COR-L47 (cell line): ENCODE measurements at places on chromosomes 3 and 15.

DNA sequence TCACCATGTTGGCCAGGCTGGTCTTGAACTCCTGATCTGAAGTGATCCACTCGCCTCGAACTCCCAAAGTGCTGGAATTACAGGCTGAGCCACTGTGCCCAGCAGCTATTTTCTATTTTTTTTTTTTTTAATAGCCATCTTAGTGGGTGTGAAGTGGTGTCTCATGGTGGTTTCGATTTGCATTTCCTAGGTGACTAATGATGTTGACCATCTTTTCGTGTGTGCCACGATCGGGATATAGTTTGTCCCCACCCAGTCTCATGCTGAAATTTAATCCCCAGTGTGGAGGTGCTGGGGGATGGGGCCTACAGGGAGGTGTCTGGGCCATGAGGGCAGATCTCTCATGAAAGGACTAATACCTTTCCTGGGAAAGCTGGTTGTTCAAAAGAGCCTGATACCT is 41.8 kb upstream of the MUC13 start:
- no peak for DNase-seq

GRCh38 chr3:90010341-90010740 is 902.9 kb downstream of the EPHA3 start:
- DNase-seq: no peak

DNA sequence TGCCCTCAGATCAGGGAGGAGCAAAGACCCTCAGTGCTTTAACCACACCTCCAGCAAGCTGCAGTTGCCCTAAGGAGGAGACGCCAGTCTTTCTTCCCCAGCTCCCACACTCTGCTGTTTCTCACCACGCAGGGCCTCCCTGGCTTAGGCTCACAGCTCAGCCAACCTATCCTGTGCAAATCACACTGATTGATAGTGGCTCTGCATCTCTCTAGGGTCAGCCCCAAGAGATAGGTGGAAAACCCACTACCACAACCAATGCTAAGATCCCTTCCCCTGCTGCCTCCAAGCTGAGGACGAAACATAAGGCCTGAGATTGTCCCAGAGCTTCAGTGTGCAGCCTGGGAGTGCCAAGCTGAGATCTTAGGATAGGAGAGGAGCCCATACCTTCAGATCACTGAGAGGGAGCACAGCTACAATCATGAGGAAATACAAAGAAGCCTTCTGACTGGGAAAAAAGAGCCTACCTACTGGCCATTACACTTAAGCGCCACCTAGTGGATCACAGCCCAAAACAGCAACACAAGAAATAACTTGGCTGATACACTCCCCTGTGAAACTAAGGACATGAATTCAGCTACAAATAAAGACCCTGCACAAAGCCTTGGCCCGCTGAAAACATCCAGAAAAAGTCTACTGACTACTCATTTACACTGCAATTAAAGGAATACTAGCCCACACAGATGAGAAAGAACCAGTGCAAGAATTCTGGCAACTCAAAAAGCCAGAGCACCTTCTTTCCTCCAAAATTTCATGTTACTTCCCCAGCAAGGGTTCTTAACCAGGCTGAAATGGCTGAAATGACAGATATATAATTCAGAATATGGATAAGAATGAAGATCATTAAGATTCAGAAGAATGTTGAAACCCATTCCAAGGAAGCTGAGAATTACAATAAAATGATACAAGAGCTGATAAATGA is 271.5 kb upstream of the DCBLD2 start:
- peak; percentile 47 for DNase-seq

- DNase-seq: no peak
Measured at GRCh38 chr3:44509393-44509921, 32.0 kb upstream of the ZNF445 start.

DNA sequence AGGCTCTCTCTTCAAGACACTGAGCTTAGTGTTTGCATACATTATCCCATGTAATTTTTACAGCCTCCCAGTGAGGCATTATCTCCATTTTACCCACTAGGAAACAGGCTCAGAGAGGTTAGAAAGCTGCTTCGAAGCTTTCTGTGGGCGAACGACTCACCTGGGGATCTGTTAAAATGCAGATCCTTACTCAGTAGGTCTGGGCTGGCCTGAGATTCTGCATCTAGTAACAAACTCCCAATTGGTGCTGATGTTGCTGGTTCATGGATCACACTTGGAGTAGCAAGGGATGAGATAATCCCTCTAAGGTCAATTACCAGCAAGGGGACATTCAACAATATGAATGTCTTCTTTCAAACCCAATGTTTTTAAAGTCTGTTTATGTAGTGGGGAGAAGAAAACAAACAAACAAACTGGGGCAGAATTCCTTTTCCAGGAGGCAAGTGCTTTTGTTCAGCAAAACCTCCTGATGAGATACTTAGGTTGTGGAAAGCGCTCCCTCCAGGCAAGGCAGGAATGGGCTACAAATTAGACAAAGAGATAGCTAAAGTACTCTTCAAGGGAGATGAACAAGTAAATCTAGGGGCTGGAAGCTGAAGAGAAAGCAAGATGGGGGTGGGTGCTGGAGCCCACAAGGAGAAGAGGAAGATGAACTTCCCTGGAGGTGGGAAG is 311.9 kb downstream of the SHQ1 start:
- DNase-seq: no peak

DNA sequence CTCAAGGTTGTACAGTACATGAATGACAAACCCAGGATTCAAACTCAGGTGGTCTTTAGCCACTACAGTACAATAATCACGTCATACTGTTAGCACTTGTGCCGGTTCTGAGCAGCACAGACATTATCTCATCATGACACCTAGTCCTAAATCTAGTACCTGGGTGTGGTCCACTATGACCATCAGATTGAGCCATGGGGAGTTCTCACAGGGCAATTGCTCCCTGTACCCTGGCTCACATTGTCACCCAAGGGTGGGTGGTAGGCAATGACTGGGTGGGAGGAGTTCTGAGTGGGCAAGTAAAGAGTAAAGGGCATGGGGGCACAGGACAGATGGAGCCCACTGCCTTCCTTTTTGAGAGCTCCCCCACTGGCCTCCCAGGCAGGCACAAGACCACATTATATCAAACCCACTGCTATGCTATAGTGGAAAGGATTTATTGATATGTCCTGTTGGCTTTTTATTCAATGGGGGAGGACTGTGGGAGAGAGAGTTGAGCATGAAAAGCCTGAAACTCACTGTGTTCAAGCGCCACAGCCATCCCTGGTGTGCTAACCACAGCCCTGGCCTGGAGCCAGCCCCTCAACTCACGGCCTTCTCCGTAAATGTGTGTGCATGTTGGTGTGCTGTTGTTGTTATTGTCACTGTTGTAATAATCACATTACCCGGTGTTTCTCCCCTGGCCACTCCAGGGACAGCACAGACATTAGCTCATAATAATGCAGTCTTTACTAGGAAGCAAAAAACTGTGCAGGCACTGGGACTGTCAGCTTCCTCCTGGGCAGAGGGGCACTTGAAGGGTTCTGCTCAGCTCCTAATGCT is 27.3 kb downstream of the ADCY5 start:
- DNase-seq: peak; percentile 31

- no peak for DNase-seq
Measured at GRCh38 chr3:183195266-183195665, 32.7 kb upstream of the LAMP3 start.

GRCh38 chr15:88036154-88036839 is 220.2 kb downstream of the NTRK3 start:
- DNase-seq: no peak

- no peak for DNase-seq
Measured at GRCh38 chr3:33433843-33434242, 6.4 kb downstream of the UBP1 start.

- no peak for DNase-seq
Measured at GRCh38 chr3:31634476-31634875, 101.8 kb downstream of the STT3B start.

GRCh38 chr3:197775317-197775716 is 15.7 kb upstream of the LRCH3 start:
- DNase-seq: no peak

DNA sequence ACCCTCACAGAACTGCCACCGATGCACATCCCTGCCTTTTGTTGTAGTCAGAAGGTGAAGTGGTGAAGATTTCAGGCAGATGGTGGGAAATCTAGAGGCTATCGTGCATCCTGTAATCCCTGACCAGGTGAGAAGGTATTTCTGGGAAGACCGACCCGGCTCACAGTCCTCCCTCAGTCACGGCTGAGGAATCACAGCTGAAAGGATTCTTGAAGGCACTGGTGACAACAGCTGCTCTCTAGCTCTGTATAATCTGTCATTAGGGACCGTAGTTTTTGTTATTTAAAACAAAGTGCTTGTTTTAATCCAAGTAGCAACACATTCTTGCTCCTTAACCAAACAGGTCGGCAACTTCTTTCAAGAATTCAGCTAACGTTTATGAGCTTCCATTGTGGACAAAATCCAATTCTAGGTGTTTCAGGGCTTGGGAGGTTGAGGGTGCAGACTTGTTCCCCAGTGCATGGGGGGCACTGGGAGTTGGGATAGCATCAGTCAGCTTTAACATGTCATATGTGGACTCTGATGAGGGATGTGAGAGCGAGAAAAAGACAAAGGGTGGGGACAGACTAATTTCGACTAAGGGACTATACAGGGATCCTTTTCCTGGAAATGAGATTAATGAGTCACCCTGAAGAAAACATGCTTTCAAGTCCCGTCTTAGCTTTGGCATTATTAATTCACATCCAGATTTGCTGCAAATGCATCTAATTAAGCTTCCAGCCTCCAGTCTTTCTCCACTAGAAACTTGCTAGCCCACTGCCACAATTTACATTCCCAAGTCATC is 141.0 kb upstream of the RASGRP1 start:
- DNase-seq: no peak

DNA sequence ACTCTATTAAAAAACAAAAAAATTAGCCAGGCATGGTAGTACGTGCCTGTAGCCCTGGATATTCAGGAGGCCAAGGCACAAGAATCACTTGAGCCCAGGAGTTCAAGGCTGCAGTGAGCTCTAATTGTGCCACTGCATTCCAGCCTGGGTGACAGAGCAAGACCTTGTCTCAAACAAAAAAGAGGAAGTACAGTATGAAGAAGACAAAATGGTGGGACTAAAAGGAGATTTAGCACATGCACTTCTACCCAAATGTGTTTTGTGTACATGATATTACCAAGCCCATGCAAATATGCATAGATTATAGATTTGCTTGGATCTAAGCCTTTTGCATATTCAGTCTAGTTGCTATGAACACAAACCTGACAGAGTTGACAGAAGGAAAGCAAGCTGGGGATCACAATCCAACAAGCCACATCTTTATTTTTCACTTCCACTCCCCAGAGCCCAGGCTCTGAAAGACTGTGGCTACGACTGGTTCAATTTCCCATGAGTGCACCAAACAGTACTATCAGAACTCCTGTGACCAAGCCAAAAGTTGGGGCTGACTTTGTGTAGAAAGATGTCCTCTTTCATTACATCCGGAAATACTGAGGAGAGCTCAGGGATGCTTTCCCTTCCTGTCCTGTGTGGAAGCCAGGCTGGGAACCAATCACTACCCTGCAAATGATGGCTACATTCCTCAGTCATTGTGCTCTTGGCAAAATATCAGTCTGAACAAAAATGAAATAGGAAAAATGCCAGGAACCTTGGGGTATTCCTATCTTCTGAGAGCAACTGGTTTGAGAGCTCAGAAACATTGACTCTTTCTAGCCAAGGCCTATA is 49.4 kb downstream of the TGM4 start:
- no peak for DNase-seq

- DNase-seq: no peak
Measured at GRCh38 chr3:122975163-122975923, 52.2 kb downstream of the SEMA5B start.

DNA sequence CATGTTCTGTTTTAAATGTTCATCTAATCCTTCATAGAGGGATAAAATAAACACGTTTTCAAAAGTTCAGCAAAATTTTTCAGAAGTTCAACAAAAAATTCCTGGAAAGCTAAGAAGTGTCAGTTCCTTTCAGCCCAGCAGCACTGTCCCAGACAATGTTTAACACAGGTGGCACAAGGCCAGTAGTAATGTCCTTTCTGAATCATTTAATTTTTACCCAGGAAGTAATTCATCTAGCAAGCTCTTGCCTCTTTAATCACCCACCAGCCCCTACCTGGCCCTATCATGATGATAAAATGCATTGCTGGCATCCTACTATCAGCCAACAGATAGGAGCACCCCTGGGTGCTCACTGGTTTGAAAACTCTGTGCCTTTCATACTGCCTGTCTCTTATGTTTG is 627.1 kb upstream of the ADAMTS9 start:
- no peak for DNase-seq

GRCh38 chr3:8575364-8576104 is 69.1 kb downstream of the SSUH2 start:
- DNase-seq: no peak

- no peak for DNase-seq
Measured at GRCh38 chr3:154304116-154304786, 20.0 kb downstream of the DHX36 start.

DNA sequence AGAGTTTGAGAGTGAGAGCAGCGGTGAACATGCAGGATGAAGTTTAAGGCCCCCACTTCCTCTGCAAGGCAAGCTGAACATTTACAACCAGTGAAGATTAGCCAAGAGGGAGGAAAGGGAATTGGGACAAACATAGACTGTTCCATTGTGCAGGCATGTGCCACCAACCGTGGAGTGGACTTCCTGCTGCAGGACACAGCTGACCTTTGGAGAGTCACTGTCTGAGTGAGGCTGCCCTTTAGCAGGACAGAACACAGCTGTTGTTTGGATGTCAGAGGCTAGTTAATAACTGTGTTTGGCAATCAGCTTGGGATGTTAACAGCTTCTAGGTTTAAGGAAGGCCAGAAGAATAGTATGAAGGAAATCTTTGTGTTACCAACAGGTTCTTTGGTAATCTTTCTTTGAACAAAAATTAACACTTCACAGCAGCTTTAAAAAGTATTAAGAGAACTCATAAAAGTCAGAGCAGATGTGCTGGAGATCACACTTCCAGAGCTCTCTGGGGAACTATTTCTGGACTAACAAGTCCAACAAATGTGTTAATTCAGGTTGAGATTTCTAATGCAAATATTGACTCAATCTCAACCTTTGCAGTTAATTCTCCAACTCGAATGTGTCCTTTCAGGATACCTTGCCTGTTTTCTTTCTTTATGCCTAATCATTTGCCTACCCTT is 31.4 kb downstream of the CTDSPL start:
- DNase-seq: no peak

DNA sequence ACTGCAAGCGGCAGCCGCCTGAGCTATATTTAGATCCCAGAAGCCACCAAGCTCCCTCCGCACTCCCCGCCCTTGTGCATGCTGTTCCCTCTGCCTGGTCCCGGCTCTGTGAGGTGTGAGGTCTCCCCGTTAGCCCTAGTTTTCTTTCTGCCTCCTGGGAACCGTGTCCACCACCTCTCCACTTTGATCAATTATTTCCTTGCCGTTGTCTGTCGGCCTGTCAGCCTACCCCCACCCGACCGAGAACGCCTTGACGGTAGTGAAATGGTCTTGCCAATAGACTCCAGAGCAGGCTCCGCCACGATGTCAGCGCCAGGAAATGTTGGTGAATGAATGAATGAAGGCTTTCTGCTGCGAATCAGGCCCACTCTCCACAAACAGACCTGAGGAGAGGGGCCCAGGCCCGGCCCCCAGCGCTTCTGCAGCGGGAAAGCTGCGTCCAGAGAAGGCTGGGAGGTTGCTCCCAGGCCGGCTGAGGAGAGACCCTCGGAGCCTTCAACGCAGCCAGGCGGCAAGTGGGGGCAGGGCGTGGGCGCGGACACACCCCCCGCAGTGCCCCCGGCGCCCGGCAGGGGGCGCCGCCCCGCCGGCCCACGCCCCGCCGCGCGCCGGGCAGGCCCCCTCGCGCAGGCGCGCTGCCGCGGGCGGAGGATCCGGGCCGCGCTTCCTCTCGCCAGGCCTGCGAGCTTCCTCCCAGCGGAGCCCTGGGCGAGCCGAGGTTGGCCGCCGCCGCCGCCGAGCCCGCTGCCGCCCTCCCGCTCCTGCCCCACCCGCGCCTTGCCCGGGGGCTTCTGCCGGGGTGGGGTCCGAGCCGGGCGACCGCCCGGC is at the start of gene CSK:
CSK (plus strand) TSS at position 650 of the 828 bp plus-strand sequence. CDS start 16,218 bp downstream, outside the sequence.
- DNase-seq: peak; percentile 46
